OCI-LY7 (cell line): ENCODE measurements at places on chromosomes 11 and 22.

GRCh38 chr11:30583476-30584280 lies 2.5 kb downstream of the MPPED2 start:
- no peak for DNase-seq

DNA sequence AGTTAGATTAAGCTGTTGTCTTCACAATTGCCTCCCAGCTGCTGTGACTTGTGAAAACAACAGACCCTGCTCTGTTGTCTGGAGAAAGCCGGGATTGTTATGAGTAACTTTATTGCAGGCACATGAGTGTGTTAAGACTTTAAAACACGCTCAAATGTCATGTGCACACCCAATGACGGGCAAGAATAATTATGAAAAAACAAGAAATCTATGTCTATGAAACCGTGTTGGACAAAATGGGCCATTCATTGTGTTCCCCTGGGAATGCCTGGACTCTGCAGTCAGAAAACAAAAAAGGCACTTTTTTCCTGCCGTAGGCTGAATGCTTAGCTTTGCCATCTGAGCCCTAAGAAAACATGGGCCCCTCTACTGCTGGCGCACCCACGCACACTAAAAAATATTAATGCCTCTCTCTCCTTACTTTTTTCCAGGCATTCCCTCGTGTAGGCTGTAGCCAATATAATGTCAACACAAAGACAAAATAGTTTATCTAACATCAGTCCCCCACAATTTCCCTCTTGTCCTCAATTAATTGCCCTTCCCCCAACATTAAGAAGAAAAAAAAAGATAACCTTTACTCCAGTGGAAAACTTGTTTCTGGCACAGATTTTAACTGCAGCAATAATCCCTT lies 207.9 kb downstream of the SOX6 start:
- DNase-seq: no peak

GRCh38 chr11:72038491-72038890 lies 39.8 kb downstream of the IL18BP start:
- DNase-seq: no peak

- no peak for DNase-seq
Observed at GRCh38 chr11:75182664-75183063, 31.8 kb downstream of the SLCO2B1 start.

DNA sequence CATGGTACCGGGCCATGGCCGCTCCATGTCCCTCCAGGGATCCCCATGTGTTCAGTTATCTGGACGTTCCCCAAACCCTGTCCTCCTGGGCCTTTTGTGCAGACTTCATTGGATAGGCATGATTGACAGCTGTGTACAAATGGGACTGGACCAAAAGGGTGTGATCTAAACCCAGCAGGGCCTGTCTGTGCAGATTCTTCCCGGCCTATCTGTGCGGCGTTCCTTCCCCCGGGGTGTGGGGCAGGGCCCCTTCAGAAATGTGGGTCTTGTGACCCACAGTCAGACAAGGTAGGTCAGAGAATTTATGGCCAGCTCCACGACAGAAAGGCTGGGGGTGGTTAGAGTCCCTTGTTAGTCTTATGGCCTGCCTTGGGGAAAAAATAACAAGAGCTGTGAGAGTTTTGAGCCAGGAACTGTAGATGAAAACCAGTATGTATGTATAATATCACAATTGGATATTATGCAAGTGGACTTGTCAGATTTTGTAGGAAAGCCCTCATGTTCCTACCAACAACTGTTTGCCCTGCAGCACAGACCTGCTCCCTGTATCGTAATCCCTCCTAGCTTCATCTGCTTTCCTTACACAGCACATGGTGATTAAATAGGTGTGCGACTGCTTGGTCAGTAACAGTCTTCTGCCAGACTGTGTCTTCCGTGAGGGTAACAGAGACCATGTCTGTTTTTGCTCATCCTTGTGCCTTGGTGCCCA lies 31.7 kb downstream of the AP2A2 start:
- no peak for DNase-seq

DNA sequence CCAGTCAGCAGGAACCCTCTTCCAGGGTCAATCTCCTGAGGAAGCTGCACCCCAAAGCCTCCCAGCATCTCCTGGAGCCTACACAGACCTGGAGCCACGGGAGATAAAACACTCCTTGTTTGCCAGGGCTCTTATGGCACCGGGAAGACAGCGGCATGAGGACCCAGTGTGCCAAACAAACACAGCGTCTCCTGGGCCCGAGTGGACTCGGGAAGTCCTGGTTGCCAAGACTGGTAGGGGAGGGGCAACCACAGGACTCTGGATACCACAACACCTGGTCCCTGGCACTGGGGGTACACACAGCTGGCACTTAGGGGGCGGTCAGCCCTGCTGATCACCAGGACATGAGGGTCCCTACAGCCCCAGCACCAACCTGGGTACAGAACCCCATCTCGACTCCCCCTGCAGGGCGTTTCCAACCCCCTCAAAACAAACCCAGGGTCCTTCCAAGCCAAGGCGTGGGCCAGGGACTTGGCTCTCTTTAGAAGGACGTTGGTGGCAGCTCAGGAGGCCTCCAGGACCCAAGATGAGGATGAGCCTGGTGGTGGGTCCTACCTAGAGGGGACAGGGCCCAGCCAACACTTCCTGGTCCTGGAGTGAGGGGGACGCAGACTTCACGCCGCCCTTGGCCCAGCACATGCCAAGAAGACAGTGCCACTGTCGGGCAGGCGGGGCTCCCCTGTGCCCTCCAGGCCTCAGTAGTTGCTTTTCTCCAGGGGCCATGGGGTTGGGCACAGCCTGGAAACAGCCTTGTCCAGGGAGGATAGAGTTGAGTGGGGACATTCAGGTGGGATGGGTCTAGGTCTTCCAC lies 85.0 kb downstream of the CELSR1 start:
- DNase-seq: no peak

GRCh38 chr22:41596776-41597634 lies 7.4 kb upstream of the PMM1 start:
- peak; percentile 45 for DNase-seq

DNA sequence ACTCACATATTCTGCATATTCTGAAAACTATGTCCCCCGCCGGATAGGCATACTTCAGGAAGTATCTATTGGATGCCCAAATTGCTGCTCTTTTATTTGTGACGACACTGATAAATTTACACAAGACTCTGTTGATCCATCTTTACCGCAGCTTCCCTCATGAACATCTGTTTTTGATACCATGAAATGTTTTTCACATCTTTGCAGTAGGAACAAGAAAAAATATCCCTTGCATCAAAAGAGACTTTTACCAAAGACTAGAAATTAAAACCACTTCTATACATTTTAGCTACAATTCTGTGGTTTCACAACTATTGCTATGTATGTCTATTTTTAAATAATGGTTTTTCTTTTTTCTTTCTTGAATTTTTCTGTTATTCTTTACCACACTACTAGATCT lies 15.3 kb downstream of the POU2AF2 start:
- no peak for DNase-seq

DNA sequence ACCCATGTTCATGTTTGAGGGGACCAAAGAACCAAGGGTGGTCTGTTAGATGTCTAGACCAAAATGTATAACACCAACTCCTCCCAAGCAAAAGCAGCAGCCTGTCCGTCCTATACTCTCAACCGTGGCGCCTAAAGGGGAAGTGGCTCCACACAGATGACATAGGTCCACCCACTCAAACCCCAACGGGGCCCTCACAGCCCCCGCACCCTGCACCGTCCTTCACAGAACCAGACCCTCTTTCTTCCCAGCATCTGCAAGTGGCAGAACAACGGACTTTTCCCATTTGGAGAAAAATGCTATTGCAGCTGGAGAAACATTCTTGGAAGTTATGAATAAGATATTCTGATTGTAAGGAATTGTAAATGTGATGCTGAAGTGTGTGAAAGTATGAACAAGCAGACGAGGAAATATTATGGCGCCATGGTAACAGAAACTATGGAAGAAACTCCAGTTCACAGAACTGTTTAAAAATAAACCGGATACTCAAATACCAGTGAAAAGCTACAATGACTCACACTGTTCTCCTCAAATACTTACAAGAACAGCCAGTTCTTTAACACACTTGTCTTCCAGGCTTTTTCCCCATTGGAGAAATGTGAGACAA lies 76.5 kb upstream of the ARFGAP3 start:
- peak; percentile 73 for DNase-seq

- no peak for DNase-seq
Observed at GRCh38 chr11:61054927-61055562, 47.2 kb upstream of the CD5 start.

- DNase-seq: no peak
Observed at GRCh38 chr11:90363739-90364138, 140.9 kb upstream of the CHORDC1 start.

GRCh38 chr22:46752286-46752987 lies 10.0 kb upstream of the TBC1D22A start:
- no peak for DNase-seq

- peak; percentile 74 for DNase-seq
Observed at GRCh38 chr22:33022231-33022630, 36.0 kb downstream of the SYN3 start.

- no peak for DNase-seq
Observed at GRCh38 chr11:11510939-11511338, 110.9 kb downstream of the GALNT18 start.

GRCh38 chr11:26834601-26835000 lies 112.7 kb upstream of the SLC5A12 start:
- no peak for DNase-seq

DNA sequence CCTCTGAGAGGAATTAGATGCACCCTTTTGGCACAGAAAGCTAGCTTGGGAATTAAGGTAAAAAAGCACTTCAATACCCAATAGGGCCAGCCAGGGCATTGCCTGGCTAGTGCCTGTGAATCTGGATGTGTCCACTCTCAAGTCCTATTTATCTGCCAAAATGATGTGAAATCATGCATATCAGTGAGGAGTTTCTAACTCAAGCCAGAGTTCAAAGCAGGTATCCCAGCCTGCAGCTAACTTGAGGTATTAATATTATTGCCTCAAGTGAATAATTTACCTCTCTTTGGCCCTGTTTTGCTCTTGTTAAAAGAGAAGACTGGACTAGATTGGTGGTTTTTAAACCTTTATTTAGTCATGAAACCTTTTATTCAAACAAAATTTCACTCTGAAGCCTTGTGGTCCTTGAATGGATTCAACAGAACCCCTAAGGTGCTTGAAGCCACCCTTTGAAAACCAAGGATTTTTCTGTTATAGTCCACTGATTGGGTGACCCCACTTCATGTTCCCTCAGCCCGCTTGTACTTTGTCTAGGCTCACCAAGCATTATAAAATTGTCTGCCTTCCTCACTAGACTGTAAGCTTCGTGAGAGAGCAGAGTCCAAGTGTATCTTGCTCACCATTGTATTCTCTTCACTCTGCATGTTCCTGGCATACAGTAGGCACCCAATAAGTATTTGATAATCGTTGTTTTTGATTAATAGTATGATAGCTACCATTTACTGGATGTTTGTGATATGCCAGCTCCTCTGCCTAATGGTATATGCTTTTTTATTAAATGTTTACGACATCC lies 4.5 kb downstream of the RNF121 start:
- DNase-seq: no peak

DNA sequence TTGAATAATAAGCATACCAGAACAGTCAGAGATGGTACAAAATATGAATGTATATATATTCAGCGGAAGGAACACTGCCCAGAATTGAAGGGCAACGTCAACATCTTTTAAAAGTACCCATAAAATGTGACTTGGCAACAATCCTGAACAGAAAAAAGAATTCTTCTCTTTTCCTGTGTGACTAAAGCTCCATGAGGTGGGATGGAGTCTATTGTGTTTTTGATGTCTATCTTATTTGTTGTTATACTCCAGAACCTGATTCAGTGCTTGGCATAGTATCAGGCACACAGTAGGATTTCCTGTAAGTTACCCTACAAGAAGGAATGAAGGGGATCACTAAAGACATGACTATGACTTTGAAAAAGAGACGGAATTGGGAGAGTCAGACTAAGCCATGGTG lies 10.3 kb downstream of the LDLRAD3 start:
- DNase-seq: no peak

DNA sequence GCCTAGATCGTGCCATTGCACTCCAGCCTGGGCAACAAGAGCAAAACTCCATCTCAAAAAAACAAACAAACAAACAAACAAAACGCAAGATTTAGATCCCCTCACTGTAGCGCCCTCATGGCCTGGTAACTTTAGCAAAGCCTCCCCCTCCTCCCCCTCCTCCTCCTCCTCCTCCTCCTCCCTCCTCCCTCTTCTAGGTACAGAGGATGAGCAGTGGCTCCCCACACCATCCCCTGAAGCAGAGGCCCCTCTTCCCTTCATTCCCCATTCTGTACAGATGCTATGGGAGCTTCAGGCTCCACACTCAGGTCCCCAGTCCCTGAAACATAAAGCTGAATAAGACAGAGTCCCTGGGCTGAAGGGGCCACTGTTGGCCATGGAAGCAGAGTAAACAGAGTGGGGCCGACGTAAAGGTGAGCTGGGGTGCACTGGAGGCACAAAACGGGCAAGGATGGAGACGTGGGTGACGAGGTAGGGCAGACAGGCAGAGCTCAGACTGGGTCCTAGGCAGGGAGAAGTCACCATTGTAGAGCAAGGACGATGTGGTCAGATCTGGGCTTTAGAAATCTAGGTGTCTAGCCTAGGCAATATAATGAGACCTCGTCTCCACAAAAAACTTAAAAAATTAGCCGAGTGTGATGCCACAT lies 19.4 kb upstream of the NFAM1 start:
- no peak for DNase-seq

- DNase-seq: no peak
Observed at GRCh38 chr11:125084057-125084416, 20.9 kb downstream of the SLC37A2 start.

DNA sequence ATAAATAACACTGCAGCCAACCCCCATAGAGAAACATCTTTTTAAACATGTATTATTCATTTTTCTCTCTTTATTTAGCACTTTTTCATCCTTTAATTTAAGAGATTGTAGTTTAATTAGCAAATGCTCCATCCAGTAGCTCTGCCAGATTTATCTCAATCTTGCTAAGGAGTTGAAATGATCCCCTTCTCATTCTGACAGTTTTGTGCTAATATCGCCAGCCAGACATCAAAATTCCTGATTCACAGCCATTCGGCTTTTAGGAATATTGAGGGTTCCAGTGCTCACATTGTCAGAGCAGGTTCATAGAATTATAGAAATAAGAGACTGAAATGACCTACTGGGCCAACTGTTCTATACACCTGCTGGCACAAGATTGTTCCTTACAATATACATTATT lies 77.8 kb downstream of the CASP12 start:
- no peak for DNase-seq

DNA sequence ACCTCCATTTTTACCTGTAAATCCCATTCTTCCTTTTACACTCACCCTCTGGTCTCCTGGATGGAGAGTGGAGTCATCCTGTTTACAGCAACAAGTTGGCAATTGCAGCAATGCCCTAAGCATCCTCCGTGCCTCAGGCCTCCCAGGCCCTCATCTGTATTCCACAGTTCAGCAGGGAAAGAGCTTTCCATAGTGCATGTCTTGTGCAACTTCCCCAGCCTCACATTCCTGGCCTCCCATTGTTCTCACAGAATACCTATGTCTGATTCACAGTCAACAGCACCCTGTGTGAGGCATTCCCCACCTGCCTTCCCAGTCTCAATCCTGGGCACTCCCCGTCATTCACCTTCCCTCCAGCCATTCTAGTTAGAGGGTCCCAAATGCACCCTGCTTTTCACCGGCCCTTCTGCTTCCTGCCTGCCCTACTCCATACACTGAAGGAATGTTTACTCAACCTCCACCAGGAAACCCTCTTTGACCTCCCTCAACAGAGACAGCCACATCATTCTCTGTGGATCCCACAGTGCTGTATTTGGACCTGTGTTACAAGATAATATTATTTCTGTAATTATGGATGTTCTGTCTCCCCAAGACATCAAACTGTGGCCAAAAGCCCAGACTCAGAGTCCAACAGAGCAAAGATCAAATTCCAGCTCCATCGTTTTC lies 405.7 kb downstream of the BUD13 start:
- DNase-seq: no peak
